HCEC 1CT (cell line): ENCODE measurements at places on chromosomes 7 and 10.

DNA sequence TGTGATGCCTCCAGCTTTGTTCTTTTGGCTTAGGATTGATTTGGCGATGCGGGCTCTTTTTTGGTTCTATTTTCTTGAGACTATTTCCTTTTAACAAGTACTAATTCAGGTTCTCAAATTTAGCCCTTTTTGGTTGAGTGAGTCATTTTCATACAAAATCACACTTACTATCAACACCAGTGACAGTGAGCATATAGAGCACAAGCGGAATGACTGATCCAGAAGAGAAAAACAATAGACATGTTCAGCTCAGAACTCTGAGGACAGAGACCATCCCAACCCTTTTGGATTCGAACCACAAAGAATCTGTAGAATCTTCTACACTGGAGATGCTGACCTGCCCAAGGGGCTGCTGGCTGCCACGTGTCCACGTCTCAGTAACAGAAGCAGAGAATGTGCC, 56.4 kb upstream of the INSYN2A start:
- no peak for DNase-seq

- peak; percentile 42 for DNase-seq
These were observed 71.5 kb downstream of the GPR85 start for GRCh38 chr7:113015034-113015645.

GRCh38 chr10:77943121-77943901, 16.8 kb upstream of the DLG5 start:
- peak; percentile 81 for DNase-seq

DNA sequence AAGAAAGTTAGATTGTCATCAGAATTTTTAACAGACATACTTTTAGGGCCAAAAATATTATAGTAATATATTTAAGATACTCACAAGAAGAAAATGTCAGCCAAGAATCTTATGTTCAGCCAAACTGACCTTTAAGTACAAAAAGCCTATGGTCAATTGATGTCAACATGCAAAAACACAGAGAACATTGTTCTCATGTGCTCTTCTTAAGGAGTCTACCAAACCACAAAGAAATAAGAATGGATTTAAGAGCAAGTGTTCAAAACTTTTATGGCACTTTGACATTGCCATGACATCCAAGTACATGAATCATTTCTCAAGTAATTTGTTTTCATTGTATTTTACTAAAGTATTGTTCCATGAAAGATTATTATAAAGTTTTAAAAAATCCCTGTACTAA, 180.4 kb downstream of the TMEM26 start:
- DNase-seq: no peak

DNA sequence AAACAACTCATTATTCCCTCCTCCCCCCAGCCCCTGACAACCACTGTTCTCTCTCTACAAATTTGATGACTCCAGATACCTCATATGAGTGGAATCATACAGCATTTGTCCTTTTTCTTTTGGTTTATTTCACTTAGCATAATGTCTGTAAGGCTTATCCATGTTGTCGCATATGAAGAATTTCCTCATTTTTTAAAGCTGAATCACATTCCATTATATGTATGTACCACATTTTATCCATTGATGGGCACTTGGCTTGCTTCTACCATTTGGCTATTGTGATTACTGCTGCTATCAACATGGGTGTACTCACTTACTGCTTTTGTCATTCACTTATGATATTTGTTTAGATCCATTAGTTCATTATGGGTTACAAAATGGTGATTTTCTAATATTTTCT, 112.8 kb downstream of the BUB3 start:
- DNase-seq: no peak

DNA sequence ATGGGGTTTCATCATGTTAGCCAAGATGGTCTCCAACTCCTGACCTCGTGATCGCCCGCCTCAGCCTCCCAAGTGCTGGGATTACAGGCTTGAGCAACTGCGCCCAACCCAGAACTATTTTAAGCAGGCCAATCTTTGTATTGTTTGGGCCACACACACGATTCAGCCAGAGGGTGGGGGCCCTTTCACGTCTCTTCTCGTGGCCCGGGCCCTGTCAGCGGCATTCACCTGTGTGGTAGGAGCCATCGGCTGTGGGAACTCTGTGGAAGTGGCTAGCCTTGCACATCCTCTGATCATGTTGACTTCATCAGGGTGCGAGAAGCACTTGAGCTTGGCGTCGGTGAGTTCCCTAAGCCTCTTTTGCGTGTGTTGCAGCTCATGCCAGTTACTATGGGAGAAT, 16.9 kb downstream of the SUN1 start:
- no peak for DNase-seq

- DNase-seq: peak; percentile 20
These were observed 144.6 kb upstream of the TMEM106B start for GRCh38 chr7:12066521-12066920.

DNA sequence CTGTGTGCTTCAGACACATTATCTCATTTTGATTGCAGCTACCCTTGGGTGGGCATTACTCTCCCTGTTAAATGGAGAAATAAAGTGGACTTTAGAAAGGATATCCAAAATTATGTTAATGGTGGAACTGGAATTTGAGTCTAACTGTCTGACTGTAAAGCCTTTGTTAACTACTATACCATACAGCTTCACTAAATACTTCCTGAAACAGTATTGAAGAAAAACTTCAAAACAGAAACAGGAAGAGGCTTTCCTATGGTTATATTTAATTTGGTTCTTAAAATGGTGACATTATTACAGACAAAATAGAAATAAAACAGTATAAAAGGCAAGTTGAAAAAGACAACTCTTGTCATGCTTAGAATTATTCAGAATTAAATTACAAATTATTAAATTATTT, 25.0 kb downstream of the SPAG6 start:
- no peak for DNase-seq

GRCh38 chr10:125368146-125368545, 207.8 kb upstream of the CTBP2 start:
- no peak for DNase-seq
